Inflammatory macrophage treated with lipopolysaccharide for 1 hour (primary cell): ENCODE measurements at places on chromosomes 2 and 18.

- DNase-seq: peak; percentile 50
These were observed 217.9 kb upstream of the ITGA4 start for GRCh38 chr2:181239201-181239799.

DNA sequence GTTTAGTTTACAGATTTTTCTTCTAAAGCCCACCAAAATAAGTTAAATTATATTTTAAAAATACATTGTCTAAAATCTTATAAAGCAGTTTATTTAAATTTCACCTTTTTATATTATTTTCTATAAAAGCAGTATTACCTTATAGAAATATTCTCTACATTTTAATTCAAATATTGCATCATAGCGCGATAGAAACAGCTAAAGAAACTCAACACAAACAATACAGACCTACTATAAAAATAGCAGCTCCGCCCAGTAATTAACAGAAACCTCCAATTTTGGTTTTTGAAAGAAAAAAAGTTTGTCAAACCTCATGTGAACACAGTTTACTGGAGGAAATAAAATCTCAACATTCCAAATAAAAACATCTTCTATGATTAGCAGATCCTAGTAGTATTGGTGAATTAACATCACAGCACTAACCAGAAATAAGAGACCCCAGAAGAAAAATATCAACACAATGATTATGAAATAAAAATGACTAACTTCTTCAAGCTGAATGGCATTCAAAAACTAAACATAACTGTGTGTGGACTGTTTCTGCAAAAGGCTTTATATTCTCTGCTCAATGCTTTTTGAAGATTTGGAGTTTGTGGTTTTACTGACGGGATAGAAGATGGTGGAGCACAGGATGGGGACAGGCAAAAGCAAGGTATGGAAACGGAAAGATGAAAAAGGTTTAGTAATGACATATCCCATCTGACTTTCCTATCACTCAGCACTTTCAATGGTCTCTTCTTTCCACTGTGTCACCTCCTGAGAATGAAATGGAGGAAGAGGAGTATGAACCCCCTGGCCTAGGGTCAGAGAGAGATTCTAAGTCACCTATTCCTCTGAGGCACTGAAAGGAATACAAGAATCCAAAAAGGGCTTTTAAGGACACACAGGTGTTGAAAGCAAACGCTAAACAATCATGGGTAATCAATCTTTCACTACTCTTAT, 17.5 kb downstream of the MAP4K3 start:
- DNase-seq: no peak

- no peak for DNase-seq
These were observed 100.5 kb upstream of the UNC80 start for GRCh38 chr2:209671020-209671680.

- peak; percentile 85 for DNase-seq
These were observed 24.2 kb upstream of the CPO start for GRCh38 chr2:206915121-206915520.

GRCh38 chr2:69742322-69742952, 503 bp downstream of the ANXA4 start:
- peak; percentile 16 for DNase-seq

DNA sequence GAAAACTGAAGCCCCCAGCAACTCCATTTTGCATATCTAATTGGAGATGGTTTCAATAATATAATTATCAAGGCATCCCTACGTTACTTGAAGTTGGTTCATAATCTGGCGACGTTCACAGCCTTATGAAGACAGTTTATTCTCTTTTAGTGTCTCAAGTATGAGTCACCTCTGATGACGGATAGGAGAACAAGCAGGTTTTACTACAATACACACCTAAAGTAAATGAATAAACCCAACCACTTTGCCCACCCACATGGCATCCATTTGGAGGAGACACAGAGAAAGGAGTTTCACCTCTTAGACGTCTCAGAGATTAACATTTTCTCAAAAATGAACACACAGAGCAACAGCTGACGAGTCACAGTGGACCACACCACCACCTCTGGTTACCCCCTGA, 40.8 kb downstream of the BCL11A start:
- DNase-seq: no peak

GRCh38 chr2:207939342-207940108, 85.8 kb downstream of the PLEKHM3 start:
- no peak for DNase-seq

DNA sequence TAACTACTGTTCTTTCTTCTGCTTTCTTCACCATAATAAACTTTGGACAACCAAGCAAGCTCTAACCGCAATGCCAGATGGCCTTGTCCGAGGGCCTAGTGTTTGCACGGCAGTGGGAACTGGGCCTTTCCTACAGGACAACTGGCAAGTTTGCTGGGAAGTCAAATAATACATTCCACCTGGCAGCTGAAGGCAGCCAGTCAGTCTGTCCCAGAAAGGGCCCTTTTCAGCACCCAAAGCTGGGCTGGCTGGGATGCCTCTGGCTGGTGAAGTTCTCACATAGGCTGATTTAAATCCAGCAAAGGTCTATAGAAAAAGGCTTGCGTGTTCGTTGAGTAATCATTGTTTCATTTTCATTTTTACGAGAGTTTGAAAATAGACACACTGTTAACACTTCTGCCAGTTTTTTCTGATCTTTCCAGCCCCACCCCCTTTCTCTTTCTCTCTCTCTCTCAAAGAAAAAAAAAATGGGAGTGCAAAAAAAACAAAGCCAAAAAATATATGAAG, 110.0 kb upstream of the EPAS1 start:
- peak; percentile 49 for DNase-seq

- peak; percentile 25 for DNase-seq
These were observed 205.9 kb upstream of the STK17B start for GRCh38 chr2:196376984-196377877.
